ENCODE measurements at places on chromosomes 3 and 15. TPM values are rescaled to one million over a fixed set of nuclear protein-coding genes. Genes with fewer than 3 reads are reported as not detected.
A peak's percentile ranks its signal among the peaks of the same experiment; 100 is the strongest.

GRCh38 chr3:32841867-32842470 is 24.2 kb downstream of the TRIM71 start:
- DNase-seq: no peak

- DNase-seq: no peak
Measured at GRCh38 chr3:180457225-180457624, 144.7 kb upstream of the TTC14 start.

GRCh38 chr15:70892002-70892911 is at the start of the genes LRRC49 and THAP10:
LRRC49 (plus strand) TSS chr15:70892826; CDS start chr15:70892895, 69 bp downstream.
THAP10 (minus strand) TSS chr15:70892433; CDS start chr15:70892272, 161 bp downstream.
- DNase-seq: peak; percentile 23

GRCh38 chr3:14246414-14246813 is 67.8 kb downstream of the LSM3 start:
- no peak for DNase-seq

DNA sequence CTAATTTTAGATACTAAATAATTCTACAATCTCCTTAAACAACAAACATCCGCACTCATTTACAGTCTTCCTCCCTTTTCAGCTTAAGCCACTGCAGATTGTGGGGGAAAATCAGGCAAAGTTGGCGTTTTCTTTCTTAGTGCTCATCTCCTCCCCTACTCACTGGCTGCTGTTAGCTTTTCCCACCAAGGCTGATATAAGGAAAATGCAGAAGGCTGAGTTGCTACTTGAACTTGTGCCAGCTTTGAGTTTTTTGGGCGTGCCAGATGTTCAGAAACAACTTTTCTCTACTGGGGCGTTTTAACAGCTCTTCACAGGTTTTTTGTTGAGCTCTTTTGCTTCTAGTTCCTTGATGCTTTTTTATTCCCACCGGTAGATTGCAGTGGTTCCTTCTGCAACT is 222.0 kb downstream of the PYDC2 start:
- DNase-seq: no peak

The NCEH1 gene
- total RNA-seq: 7.8 TPM

Data from OCI-LY7 (cell line).